ENCODE measurements at places on chromosomes 11 and 22.

GRCh38 chr11:1573903-1574237 lies 1.8 kb upstream of the DUSP8 start:
- no peak for DNase-seq

DNA sequence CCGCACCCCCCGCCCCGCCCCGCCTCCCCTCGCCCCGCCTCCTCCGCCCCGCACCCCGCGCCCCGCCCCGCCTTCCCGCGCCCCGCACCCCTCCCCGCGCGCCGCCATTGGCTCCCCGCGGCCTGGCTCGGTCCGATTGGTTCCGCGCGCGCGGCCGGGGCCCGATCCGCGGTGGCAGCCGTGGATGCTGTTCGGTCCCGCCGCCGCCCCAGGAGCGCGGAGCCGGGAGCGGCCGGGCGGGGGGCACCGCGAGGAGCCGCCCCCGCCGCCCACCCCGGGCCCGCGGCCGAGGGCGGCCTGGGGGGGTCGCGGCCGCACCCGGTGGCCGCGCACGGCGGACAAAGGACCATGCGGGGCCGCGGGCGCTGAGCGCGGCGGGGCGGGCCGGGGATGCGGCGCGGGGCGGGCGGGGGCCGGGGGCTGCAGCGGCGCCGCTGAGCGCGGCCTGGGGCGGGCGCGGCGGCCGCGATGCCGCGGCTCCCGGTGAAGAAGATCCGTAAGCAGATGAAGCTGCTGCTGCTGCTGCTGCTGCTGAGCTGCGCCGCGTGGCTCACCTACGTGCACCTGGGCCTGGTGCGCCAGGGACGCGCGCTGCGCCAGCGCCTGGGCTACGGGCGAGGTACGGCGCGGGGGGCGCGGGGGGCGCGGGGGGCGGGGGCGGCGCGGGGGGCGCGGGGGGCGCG lies at the start of gene B4GALNT4:
Gene B4GALNT4, plus strand, starts transcription at position 164 of the 683 bp plus-strand sequence. Its CDS starts 305 bp downstream, at position 469.
- DNase-seq = no peak

DNA sequence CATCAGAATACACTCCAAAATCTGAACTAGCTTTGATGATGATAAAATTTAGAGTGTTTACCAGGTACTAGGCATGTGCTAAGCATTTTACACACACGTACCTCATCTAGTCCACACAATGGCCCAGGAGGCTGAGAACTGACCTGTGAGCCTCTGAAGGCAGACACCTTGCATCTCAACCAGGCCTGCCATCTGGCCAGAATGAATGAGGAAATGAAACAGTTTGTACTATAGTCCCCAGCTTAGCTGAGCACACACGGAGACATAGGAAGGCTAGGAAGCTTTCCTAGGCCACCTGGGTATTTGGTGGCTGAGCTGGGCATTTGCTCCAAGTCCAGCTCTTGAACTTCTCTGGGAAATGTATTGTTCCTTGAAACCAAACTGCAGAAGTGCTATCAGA lies 6.9 kb upstream of the SHANK3 start:
- DNase-seq = no peak

DNA sequence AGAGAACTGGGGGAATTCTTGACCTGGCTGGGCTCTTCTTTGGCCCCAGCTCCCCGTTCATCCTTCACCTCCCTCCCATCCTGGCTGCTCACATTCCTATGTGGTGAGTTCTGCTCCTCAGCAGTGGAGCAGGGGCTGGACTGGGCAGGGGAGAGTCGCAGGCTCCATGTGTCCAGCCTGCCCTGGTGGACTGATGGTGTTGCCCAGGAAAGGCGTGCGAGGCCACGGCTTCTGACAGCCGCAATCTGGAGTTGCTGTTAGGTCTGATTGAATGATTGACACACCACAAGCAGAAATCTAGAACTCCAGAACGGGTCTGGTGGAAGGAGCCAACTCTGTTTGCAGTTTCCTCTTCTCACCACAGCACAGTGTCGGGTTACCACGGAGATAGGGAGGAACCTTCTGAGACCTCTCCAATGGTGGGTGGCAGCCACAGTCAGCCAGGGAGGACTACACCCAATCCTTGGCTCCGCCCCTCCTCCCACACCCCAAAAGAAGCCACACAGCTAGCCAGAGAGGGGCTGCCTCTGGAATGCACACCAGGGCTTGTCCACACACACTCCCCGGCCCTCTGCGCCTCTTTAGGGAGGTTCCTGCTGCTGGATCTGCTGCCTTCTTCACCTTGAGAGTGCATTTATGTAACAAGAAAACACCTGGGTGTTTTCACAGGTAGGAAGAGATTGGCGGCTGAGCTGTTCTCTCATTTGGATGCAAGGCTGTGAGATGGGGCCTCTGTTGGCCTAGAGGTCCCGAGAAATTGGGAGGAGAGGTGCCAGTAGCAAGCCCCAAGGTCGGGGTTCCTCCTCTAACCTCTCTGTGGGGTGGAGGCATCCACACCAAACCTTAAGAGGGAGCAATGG lies 56.4 kb upstream of the CD44 start:
- peak; percentile 60 for DNase-seq

DNA sequence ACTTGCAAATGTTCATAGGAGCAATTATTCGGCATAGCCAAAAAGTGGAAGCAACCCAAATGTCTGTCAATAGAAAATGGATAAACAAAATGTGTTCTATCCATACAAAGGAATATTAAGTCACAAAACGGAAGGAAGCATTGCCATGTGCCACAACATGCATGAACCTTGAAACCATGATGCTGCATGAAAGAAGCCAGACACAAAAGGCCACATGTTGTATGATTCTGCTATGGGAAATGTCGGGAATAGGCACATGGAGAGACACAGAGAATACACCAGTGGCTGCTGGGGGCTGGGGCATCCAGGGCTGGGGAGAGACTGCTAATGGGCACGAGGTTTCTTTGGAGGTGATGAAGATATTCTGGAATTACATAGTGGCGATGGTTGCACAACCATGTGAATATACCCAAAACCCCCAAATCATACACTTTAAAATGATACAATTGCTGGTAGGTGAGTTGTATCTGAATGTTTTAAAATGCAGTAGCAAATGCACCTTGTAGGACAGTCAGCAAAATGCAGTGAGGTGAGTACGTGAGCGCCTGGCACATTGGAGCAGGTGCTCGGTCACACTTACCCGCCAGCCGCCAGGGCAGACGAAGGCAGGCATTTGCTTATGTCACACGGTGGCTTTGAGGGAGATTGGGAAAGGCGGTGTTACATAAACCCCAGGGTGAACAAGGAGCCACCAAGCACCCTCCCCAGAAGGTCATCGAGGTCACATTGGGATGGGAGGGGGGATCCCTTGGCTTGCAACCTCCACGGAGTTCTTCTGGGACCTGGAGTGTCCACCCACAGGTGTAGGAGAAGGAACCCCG lies 6.3 kb upstream of the OSM start:
- no peak for DNase-seq

DNA sequence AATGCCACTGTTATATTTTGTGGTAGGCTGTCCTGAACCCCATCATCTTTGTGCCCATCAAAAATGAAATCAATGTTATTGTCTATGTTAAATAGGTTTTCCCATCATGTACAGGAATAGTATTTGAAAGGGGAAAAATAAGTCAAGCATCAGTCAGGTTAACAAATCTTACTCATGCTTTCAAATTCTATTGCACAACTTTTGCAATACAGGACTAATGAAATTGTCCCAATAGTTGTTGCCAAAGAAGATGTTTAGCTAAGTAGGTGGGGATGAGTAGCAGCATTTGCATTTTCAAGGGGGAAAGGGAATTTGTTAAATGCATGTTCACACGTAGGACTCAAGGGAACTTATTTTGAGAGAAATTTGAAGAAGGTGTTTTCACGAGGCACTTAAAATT lies 962.1 kb downstream of the JRKL start:
- no peak for DNase-seq

DNA sequence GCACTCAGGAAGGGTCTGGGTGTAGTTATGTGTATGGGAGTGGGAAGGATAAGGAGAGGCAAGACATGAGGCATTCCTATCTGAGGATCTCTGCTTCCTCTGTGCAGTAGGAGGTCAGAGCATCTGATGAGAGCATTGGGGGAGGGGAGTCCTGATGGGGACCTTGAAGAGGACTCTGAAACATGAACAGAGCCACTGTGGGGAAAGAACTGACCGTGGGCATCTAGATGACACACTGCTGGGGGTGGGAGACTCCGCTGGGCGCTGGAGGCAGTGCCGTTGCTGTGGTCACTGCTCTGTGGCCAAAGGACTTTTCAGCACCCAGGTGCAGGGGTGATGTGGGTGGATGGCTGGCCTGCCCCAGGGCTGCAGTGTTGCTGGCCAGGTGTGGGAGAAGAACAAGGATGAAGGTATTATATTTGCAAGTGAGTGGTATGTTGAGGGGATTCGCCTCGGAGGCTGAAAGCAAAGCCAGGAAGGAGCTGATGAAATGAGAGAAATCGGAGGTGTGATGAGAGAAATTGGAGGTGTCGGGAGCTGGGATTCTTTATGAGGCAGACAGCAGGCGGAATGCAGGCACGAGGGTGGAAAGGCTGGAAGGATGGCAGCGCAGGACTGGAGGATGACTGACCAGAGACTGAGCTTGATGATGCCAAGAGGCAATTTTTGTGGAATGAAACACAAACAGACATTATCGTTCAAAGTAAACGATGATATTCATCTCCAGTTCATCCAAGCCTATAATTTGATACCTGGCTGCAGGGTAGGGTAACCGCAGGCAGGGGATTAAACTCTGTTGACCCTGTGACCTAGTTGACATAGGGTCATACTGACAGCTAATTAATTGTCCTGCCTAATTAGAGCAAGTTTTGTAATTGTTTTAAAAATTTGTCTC lies 19.4 kb upstream of the TMPRSS4 start:
- DNase-seq = no peak

DNA sequence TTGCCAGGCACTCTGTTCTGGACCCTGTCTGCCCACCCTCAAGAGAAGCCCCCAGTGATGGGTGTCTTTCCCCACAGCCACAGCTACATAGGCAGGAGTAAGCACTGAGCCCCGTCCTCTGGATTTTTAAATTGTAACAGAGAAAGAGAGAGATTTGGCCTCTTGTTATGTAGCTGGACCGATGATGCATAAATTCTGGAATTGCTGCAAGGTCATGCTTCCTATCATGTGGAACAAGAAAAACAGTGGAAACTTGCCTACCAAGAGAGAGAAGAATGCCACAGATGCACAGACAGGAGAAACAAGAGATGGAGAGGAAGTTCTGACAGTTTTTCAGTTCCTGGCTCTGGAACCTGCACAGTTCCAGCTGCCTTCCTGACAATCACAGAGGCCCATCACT lies 150.2 kb downstream of the ETS1 start:
- DNase-seq = no peak

DNA sequence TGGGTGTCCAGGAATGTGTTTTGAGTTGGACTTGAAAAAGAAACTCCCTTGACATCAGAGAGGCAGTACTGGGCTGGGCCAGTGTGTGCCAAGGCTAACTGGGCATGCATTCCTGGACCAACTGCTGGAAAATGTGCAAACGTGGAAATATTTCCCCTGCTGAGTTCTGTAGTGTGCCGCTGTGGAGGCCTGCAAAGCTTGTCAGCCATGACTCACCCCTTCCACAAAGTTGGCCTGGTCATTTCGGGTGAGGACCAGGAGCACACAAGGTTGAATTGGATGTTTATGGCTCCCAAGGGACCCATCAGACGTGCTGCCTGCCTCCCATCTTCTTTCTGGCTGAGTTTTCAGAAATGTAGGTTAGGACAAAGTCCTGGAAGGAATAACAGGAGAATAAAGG lies 513.1 kb downstream of the MIAT start:
- DNase-seq = no peak

DNA sequence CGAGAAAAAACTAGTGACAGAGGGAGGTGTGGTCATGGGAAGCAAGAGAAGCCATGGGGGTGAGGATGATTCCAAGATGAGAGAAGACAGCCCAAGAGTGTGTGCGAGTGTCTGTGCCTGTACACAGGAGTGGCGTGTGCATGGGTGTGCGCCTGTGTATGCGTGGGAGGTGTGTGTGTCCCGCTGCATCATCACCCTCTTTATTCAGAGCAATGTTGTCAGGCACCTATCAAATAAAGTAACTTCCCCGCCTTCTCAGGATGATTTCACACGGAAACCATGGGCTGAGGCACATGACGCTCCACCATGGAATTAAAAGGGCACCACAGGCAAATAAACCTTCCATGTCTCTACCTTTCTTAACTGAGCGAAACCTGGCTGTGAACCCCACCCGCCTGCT lies 24.6 kb downstream of the MS4A10 start:
- DNase-seq = no peak

- DNase-seq = no peak
Measured at GRCh38 chr11:12111549-12112520, 1.4 kb downstream of the MICAL2 start.

DNA sequence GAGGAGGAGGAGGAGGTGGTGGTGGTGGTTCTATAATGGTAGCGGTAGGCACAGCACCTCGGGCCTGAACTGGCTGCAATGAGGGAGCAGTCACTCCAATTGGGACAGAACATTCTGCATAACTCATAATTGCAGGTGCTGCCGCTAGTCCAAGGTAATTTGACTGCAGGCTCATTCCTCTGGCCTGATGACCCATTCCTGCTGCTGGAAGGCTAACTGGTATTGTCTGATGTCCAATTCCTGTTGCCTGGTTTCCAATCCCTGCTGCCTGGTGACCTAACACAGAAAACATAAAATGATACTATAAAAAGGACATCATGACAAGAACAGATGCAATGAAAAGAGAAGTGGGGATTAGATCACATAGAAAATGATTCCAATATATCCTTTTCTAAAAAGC lies 7.9 kb upstream of the AGBL2 start:
- DNase-seq = no peak

DNA sequence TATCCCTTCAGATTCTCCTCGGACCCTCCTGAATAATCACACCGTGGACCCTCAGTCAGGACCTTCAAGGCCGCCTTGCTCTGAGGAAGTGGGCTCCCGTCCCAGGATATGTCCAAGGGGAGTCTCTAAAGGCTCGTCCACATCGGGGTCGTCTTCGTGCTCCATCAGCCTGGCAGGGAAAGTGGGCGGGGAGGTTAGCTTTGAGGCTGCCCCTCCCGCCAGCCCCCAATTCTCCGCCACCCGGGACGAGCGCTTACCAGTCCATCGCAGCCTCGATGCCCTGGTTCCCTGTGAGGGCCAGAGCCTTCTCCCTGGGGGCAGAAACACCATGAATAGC lies 472 bp downstream of the UBXN1 start:
- DNase-seq = no peak

- DNase-seq = no peak
Measured at GRCh38 chr11:8183111-8183510, 14.3 kb upstream of the RIC3 start.

DNA sequence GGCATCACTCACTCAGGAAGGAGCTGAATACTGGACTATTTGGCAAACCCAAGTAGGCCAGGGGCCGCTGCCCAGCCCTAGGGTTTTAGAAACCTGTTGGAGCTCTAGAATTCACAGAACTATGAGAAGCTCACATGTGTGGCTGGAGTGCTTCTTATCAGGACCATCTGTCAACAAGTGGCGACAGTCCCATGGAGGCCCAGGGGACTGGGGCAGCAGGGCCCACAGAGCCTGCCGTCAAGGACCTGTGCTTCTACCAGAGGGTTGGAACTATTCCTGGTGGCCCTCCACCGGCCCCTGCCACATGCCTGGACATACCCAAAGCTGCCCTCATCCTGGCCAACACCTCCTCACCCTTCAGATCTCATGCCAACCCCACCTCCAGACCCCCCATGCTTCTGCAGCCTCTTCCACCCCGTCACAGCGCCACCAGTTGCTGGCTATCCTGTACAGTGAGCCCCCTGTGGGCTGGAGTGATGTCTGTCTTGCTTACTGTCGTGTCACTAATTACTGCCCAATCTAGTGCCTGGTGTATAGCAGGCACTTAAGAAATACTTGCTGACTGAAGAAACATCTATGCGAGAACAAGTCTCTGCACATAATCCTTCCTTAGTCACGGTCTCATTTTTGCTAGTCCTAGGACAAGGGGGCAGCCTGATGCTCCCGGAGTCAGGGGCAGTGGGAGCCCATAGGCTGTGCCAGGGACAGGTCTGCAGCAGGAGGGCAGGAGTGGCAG lies 27.2 kb upstream of the RASL10A start:
- DNase-seq = no peak

- no peak for DNase-seq
Measured at GRCh38 chr11:126431401-126432064, 76.0 kb downstream of the ST3GAL4 start.

All from activated CD4-positive, alpha-beta T cell treated with anti-CD3 and anti-CD28 coated beads for 24 hours (primary cell).